ENCODE measurements at places on chromosomes 7 and 10.

GRCh38 chr7:44515590-44516268 lies 25.3 kb upstream of the NUDCD3 start:
- DNase-seq, result no peak

DNA sequence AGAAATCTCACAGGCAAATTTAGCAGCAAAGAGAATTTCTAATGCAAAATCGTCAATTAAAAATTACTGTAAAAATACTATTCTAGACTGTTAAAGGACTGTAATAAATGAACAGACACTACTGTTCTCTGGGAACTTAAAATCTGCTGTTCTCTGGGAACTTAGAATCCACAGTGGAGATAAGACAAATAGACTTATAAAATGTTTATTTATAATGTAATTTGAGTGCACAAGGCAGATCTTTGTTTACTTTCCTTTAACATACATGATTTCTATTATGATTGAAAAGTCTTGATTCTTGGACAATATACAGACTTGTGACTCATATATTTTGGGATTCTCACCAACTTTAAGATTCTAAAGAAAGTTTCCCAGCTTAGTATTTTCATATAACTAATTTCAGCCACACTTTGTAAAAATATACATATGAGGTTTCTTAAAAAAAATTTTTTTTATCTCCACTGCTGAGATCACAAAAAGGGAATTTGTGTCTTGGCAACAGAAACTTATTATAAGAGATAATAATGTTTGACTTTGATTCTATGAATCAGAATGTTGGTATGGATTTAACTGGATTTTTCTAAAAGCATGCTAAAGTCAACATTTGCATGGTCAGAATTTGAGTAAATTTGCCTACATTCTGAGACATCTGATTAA lies 166.3 kb upstream of the RHOBTB1 start:
- no peak for DNase-seq

GRCh38 chr7:30135301-30136116 lies 723 bp downstream of the MTURN start:
- DNase-seq, result peak; percentile 26

- no peak for DNase-seq
Observed at GRCh38 chr7:32390210-32390609, 100.0 kb downstream of the LSM5 start.

- no peak for DNase-seq
Observed at GRCh38 chr10:102620138-102620590, 24.1 kb upstream of the TRIM8 start.
